Cortex of kidney (tissue), 1 donor: ENCODE measurements at places on chromosomes 4 and X.

- DNase-seq, result no peak
Measured at GRCh38 chrX:129939986-129940385, 34.0 kb downstream of the UTP14A start.

DNA sequence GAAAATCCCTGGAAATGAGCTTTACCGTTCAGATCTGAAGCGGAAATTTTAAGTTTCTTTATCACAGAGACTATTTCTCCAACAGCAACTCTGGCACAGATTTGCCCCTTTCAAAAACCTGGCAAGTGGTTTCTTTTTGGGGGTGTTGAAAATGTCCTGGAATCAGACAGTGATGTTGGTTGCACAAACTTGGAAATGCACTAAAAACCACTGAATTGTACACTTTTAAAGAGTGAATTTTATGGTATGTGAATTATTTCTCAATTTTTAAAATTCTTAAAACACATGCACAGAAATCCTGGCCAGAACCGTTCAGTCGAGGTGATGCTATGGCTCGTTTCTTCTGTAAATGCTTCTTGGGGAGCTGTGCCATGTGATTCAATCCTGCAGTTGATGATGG lies 121.2 kb upstream of the RBPJ start:
- no peak for DNase-seq

DNA sequence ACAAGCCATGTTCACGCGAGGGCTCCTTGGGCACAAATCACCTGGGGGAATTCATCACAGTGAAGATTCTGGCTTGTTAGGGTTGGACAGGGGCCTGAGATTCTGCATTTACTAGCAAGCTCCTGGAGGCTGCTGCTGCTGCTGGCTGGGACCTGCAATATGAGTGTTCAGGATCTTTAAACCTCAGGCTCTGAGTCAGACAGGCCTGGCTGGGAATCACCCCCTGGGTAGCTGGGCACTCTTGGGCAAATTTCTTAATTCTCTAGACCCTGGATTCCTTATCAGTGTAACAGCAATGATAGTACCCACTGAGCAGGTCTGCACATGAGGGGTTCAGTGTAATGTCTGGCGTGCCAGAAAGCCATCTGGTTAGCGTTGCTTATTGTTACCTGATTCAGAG lies 101.5 kb downstream of the DHX15 start:
- DNase-seq, result no peak

DNA sequence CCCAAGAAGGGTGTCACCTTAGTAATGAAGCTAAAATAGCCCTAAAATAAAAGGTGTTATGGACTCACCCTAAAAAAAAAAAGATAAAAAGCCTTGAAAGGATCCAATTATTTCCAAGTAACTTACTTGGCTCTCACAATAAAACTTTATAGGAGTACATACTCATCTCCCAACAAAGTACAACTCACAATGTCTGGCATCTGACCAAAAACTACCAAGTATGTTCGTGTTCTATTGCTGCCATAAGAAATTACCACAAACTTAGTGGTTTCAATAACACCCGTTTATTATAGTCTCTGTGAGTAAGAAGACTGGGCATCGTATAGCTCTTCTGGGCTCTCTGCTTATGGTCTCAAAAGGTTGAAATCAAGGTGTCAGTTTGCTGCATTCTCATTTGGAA lies 51.0 kb downstream of the BEX1 start:
- no peak for DNase-seq

GRCh38 chr4:129515356-129515755 lies 419.4 kb downstream of the C4orf33 start:
- no peak for DNase-seq

GRCh38 chr4:92189146-92189545 lies 114.6 kb upstream of the GRID2 start:
- no peak for DNase-seq

DNA sequence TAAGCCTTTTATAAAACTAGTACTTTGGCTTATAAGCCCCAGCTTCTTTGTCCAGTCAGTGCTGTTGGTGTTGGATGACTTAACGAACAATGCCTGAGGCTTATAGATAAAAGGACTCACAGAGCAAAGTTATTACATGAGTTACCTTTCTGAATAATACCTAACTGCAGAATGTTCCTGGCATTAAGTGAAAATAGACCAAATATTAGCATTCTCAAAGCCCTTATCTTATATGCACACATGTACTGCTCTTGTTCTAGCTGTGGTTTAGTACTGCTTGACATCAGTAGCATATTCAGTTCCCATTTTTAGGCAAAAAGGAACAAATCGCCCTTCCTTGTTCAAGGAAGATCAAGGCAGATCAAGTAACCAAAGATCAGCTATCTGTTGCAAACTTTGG lies 131.6 kb downstream of the ZNF330 start:
- DNase-seq, result no peak

DNA sequence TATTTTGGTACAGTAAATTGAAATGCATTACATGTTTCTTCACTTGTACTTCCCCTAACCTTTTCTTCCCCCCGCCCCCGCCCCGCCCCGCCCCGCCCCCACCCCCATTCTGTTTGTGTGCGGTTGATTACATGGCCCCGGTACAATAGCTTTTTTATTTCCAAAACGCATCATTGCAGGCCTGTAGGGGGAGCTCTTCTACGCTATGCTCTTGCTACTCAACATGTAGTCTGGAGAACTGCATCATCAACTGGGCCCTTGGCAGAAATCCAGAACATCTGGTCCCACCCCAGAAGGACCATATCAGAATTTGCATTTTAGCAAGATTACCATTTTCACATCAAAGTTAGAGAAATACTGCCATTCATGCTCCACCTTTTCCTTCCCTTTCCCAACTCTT lies 333.3 kb upstream of the DDX53 start:
- no peak for DNase-seq

GRCh38 chrX:40152173-40152711 lies 54.5 kb upstream of the BCOR start:
- no peak for DNase-seq

GRCh38 chrX:154334496-154334895 lies 38.9 kb downstream of the TKTL1 start:
- no peak for DNase-seq

DNA sequence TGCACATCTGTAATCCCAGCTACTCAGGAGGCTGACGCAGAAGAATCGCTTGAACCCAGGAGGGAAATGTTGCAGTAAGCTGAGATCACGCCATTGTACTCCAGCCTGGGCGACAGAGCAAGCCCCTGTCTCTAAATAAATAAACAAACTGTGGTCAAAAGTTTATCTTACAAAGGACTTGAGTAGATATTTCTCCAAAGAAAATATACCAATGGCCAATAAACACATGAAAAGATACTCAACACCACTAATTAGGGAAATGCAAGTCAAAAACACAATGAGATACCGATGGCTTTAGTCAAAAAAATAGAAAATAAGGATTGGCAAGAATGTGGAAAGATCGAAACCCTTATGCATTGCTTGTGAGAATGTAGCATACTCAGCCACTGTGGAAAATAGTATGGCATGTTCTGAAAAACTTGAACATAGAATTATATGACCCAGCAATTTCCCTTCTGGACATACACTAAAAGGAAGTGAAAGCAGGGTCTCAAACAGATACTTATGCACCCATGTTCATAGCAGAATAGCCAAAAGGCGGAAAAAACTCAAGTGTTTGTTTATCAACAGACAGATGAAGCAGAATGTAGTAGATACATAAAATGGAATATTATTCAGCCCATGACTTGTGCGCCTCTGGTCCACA lies 2.0 kb upstream of the CFAP97 start:
- DNase-seq, result no peak

GRCh38 chr4:170698334-170698733 lies 608.6 kb upstream of the AADAT start:
- DNase-seq, result no peak

- DNase-seq, result no peak
Measured at GRCh38 chr4:150078041-150078578, at the start of gene DCLK2. Gene DCLK2, plus strand, starts transcription at chr4:150078445. Its CDS starts 583 bp downstream, at chr4:150079028.

- DNase-seq, result no peak
Measured at GRCh38 chrX:275476-275966, 5.7 kb upstream of the PLCXD1 start.

DNA sequence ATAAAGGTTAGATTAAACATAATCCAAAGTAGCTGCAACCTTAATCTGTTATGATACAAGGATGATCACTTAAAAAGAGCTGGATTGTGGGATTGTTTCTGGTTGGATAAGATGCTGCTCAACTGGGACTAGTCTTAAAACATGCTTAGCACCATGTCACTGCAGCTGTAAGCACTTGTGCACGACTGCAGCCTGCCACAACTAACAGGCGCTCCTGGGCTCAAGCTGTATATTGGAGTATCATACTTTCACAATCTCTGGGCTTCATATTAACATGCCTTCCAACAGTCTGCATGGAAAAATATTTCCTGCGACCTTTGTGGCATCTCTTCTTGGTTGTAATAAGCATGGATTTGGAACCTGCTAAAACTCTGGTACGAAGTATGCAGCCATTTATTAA lies 493.0 kb upstream of the PITX2 start:
- no peak for DNase-seq

DNA sequence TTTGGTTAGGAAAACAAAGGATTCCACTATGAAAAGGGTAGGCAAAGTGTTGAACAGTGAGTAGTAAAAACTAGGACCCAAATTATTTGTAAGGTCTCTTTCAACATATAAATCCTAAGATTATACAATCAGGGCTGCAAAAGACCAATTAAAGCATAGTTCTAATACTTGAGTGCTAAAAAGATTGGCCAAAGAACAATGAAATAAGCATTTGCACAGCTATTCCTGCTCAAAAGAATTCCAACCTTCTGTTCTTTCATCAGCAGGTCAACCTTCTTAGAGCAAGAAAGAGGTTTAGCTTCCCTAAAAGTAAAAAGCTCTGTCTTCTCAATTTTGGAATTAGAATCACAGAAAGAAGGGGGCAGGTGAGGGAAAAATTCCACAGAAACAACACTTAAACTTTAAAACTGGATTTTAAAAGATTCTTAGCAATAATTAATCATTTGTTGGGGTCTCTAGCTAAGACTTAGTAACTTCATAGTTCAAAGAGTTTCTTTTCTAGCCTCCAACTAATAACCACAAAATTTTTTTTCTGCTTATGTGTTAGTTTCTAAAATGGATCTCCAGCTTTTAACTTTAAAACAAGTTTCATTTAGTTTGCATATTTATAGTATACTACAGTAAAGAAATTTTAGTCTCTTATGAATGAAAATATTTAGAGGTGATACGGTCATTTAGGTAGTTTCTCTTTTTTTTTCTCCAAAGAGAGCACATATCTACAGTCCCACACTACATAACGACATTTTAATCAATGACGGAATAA lies 16.3 kb downstream of the TSPAN5 start:
- DNase-seq, result no peak

GRCh38 chrX:74178536-74178935 lies 125.4 kb upstream of the ZCCHC13 start:
- no peak for DNase-seq

DNA sequence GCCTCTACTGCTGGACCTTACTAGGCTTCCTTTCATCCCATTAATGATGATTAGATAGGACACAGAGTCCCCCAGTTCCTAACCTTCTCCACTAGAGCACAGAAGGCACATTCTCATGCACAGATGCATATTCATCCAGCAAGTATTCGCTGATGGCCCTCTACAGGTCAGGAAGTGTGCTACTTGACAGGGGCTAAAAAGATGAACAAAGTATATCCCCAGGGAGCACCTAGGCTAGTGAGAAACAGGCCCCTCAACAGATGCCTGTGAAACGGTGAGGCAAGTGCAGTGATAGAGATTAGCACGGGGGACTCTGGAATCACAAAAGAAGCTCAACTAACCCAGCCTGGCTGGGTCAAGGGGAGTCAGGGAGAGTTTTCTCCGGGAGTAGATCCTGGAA lies 95.8 kb downstream of the MGST2 start:
- DNase-seq, result no peak

- no peak for DNase-seq
Measured at GRCh38 chrX:73825569-73825968, 262.6 kb downstream of the CHIC1 start.

GRCh38 chrX:136369377-136369776 lies 68.6 kb downstream of the ADGRG4 start:
- no peak for DNase-seq
